GM18507 (cell line): ENCODE measurements at places on chromosomes 2 and 18.

DNA sequence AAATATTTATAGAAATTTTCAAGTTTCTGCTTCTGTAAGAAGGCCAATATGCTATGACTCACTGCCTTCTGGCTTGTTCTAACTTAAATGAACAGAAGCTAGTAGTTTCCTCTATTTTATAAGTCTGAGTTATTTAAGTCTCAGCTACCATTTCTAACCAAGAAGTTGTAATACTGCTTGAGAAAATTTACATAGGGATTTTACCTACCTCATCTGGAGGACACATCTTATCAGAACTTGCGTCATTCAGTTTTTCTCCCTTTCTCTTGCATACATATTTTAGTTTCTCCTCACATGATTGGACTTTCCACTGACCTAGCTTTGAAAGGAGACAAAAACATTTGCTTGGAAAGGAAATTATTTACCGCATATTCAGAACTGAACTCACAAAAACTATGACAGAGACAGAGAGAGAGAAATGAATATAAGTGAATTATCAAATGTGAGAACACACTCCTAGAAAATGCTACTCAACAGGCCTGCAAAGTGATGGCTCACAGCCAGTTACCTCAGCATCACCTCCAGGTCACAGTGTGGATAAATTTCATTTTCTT is 81.1 kb upstream of the CD302 start:
- no peak for DNase-seq

- DNase-seq: no peak
These were observed 61.4 kb downstream of the XDH start for GRCh38 chr2:31353179-31353578.

- DNase-seq: no peak
These were observed 69.8 kb downstream of the CCBE1 start for GRCh38 chr18:59627414-59627813.

GRCh38 chr2:112623913-112624777 is 21.6 kb upstream of the SLC20A1 start:
- DNase-seq: no peak
